ENCODE measurements at places on chromosomes 6 and 20. TPM values are rescaled to one million over a fixed set of nuclear protein-coding genes. Genes with fewer than 3 reads are reported as not detected.

TIAM2 gene
- polyA plus RNA-seq = 13.6 TPM

UBR2 gene
- 17.2 TPM for polyA plus RNA-seq

NRSN1 gene
- polyA plus RNA-seq = not detected

NR2E1 gene
- not detected for polyA plus RNA-seq

NUP43 gene
- 20.0 TPM for polyA plus RNA-seq

ELOVL2 gene
- 2.1 TPM for polyA plus RNA-seq

GPX5 gene
- not detected for polyA plus RNA-seq

DZANK1 gene
- polyA plus RNA-seq = 2.1 TPM

SLC13A3 gene
- polyA plus RNA-seq = 3.1 TPM

SRXN1 gene
- polyA plus RNA-seq = 7.5 TPM

AKAP12 gene
- 90.6 TPM for polyA plus RNA-seq

CTSZ gene
- 77.6 TPM for polyA plus RNA-seq

TBXT gene
- polyA plus RNA-seq = not detected

TBX18 gene
- 21.5 TPM for polyA plus RNA-seq

UBD gene
- 0.25 TPM for polyA plus RNA-seq

SRSF12 gene
- polyA plus RNA-seq = 3.1 TPM

TMEM170B gene
- 6.3 TPM for polyA plus RNA-seq

SLC26A8 gene
- polyA plus RNA-seq = 0.17 TPM

PRDM1 gene
- polyA plus RNA-seq = 5.2 TPM

PSORS1C1 gene
- polyA plus RNA-seq = 0.85 TPM

RNF5 gene
- 50.9 TPM for polyA plus RNA-seq

LY6G5C gene
- polyA plus RNA-seq = 6.3 TPM

ASIP gene
- polyA plus RNA-seq = 0.68 TPM

MUCL3 gene
- polyA plus RNA-seq = not detected

DEFB124 gene
- polyA plus RNA-seq = 0.88 TPM

Measured in hindlimb muscle (tissue), 1 donor.